ENCODE measurements at places on chromosomes 3 and 15. TPM values are rescaled to one million over a fixed set of nuclear protein-coding genes. Genes with fewer than 3 reads are reported as not detected.
A peak's percentile ranks its signal among the peaks of the same experiment; 100 is the strongest.

Gene THAP10
- total RNA-seq = 8.0 TPM

Gene SERINC4
- not detected for total RNA-seq

DNA sequence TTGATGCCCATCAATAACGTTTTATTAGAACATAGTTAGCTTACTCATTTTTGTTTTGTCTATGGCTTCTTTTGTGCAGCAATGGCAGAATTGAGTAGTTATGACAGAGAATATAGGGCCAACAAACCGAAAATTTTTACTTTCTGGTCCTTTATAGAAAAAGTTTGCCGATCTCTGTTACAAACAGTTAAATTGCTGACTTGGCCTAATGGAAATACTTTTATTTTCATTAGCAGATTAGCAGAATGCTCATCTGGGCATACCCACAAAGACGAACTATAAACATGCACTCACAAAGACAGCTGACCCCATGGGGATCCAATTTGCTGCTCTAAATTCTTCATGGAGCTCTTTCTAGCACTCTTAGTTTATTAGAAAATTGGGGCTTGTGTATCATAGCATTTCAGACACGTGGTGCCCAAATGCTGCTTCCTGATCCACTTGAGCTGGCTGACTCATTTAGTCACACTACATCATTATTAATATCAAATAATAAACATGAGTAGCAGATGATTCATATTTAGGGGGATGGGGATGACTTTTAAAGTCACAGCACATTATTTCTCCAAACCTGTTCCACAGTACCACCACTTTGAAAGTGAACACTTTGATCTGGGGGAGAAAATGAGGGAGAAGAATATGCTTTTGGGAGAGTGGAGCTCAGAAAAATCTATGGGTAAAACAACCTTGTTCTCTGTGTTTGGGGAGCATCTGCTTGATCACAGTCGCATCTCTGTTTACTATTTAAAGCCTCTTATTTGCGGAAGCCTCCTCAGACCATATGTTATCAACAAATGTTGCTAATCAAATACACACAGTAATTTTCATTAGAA lies 228.1 kb upstream of the FEZF2 start:
- DNase-seq = no peak

DNA sequence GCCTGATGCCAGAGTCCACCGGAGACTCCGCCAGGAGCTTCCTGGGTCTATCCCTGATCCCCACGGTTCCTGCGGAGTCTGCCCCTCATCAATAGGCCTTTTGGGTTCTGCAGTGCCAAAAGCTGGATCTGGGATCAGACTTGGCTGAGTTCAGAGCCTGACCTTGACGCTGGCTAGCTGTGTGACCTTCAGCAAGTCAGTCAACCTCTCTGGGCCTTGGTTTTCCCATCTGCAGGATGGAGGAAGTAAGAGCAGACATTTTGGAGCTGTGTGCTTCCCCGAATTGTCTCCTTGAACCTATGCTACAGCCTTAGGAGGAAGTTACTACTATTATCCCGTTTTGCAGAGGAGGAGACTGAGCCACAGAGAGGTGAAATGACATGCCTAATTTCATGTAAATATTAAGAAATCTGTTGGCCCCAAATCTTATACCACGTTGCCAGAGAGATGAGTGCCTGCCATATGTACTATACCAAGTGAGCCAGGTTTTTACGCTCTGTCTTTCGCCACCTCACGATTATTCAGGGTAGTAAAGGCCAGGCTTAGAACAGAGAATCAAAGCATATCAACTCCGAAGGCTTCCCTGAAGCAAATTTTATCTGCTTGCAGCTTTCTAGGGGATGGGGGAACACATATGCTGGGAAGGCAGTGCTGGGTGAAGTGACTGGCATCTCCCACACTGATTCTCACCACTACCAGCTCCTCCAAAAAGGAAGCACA lies 112.5 kb downstream of the SRGAP3 start:
- no peak for DNase-seq

GRCh38 chr3:195226445-195226844 lies 44.5 kb downstream of the XXYLT1 start:
- DNase-seq = no peak

DNA sequence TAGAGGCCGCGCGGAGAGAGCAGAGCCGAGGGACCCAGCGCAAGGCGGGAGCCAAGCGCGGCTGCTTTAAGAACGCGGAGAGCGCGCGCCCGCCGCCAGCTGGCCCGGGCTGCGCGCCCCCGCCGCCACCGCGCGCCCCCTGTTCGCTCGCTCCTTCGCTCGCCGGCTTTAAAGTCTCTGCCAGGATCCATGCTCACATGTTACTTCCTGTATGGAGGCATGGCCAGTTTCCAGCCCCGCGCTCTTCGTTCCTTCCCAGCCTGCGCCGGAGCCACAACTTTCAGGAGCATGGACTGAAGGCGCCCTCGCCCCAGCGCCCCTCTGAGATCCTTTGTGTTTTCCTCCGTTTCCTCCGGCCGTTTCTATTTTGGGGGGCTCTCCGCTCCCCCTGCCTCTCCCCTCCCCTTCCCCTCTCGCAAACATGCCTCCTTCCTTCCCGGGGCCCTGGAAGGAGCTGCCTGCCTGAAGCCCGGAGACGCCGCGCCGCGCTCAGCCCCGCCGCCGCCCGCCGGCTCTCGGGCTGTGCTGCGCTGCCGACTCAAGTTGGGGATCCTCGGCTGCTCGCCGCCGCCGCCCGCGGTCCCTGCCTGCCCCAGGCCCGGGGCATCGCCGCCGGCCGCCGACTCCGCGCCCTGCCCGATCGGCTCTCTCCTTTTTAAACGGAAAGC lies at the start of gene PTPRG:
Gene PTPRG, plus strand, starts transcription at position 198 of the 668 bp plus-strand sequence. CDS start 717 bp downstream, outside the sequence.
- DNase-seq = peak; percentile 96

DNA sequence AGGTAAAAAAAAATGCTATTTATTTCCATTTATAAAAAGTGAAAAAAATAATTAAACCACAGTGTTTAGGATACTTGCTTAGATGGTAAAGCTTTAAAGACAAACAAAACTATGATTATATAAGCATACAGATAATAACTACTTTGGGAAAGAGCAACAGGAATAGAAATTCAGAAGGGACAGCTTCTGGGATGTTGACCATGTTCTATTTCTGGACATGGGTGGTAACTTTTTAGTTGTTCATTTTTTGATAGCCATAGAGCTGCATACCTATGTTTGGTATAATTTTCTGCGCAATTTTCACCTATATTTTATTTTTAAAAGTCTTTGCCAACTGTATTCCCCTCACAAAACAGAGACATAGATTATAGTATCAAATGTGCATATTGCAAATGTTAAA lies 572.0 kb upstream of the NR2F2 start:
- DNase-seq = no peak

GRCh38 chr15:101813803-101814534 lies 2.0 kb downstream of the OR4F15 start:
- no peak for DNase-seq

Gene PTH1R
- not detected for total RNA-seq

Measured in neural progenitor cell (in vitro differentiated cells).